Fibroblast of villous mesenchyme (primary cell): ENCODE measurements at places on chromosomes 4 and X.

- no peak for DNase-seq
Measured at GRCh38 chrX:46383006-46383405, 162.2 kb downstream of the ZNF674 start.

DNA sequence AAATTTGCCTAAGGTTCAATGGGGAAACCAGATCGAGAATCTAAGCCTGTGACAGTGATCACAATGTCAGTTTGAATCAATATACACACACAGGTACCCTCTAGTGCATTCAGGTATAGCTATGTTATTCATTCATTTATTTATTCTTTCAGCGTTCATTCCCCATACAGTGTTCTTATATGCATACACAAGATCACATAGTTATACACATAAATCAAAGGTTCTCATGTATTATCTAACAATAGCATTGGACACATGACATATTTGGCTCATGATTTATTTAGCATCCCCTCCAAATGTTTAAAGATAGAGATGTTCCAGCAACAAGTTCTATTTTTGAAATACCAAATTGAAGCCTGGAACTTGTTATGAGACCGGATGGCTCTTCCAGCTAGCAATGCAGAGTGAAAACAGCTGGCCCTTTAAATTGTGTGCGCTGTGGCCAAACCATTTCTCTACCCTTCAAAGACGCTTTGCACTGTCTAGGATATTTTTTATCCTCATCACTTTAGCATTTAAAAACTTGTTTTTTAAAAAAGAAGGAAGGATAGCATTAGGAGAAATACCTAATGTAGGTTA, 131.0 kb downstream of the ATXN3L start:
- no peak for DNase-seq

GRCh38 chrX:82127228-82128123, 925.6 kb downstream of the SH3BGRL start:
- DNase-seq = no peak

DNA sequence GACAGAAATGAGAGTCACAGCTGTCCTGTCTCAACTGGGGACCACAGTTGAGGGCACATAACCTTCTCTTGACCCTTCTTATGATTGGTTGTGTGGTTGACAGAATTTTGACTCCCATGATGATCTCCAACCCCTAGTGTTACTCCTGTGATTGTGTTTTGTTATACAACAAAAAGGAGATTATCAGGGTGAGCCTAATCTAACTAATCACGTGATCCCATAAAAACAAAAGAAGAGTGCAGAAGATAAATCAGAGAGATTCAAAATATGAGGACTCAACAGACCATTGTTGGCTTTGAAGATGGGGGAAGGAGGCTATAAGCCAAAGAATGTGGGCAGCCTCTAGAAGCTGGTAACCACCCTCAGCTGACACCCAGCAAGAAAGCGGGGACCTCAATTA, 72.7 kb downstream of the GUCY2F start:
- no peak for DNase-seq

DNA sequence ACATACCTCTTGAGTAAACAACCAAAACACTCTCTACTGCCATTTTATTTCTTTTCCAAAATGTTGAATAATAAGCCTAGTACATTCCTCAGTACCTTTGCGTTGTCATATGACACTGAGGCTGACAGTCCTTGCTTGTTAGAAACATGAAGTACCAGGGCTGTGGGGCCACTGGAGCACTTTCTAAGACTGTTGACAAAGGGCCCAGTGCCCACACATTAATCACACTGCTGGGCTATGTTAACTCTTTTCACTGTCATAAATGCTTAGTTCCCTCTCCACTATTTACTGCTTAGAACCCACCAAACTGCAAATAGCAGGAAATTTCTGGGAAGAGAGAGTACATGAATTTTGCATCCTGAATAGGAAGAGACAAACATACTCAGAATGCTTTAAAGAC, 57.1 kb downstream of the FAM47B start:
- no peak for DNase-seq

DNA sequence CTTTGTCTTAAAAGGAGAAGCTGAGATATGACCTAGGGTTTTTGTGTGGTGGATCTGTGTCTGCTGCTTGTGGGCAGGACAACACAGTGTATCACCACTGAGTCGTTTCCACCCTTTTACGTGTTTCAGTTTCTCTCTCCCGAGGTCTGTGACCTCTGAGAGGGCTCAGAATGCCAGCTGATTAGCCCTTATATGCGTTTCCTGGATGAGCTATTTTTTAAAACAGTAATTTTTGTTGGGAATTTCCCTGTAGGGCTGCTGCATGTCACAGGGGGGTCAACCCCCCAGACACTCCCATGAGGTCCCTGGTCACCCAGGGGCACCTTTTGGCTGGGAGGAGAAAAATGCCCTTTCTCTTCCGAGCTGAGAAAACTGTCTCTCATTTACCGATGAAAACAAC, 170.4 kb upstream of the CASK start:
- peak; percentile 73 for DNase-seq
